Caki2 (cell line): ENCODE measurements at places on chromosomes 2 and 18. TPM values are rescaled to one million over a fixed set of nuclear protein-coding genes. Genes with fewer than 3 reads are reported as not detected.

- no peak for DNase-seq
Measured at GRCh38 chr2:62354771-62355561, 151.0 kb downstream of the TMEM17 start.

Gene DYNC1I2
- 111 and 124 TPM in 2 replicates for total RNA-seq

Gene SERPINB11
- total RNA-seq, result not detected in 2 replicates

GRCh38 chr2:19321946-19322345, 36.5 kb downstream of the OSR1 start:
- peak; percentile 38 for DNase-seq

- no peak for DNase-seq
Measured at GRCh38 chr2:123696021-123696420, 329.1 kb upstream of the CNTNAP5 start.

Gene AOX1
- 0.14 TPM in 1 of 2 replicates, not detected in the other for total RNA-seq
